Stimulated activated CD8-positive, alpha-beta memory T cell treated with anti-CD3 and anti-CD28 coated beads, Interleukin-4, amount 100 ng/mL, for 1 hour (primary cell): ENCODE measurements at places on chromosomes 7 and 10.

GRCh38 chr10:131166486-131166885, 145.0 kb downstream of the TCERG1L start:
- no peak for DNase-seq

DNA sequence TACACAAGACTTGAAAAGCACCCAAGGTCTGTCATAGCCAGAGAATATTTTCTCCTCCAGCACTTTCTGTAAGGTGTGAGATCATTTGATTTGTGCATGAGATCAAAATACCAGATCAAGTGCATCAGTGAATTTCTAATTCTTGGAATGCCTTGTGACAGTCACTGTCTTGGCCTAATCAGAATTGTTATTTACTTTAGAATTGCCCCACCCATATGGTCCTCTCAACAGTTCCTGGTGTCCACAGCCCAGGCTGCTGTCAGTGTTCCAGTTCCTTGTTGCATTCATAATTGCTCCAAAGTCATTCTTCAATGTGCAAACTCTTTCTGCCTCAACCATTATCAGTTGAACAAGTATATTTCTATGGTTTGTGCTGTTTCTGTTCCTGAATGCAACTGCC, 770.2 kb downstream of the NRG3 start:
- DNase-seq = no peak

DNA sequence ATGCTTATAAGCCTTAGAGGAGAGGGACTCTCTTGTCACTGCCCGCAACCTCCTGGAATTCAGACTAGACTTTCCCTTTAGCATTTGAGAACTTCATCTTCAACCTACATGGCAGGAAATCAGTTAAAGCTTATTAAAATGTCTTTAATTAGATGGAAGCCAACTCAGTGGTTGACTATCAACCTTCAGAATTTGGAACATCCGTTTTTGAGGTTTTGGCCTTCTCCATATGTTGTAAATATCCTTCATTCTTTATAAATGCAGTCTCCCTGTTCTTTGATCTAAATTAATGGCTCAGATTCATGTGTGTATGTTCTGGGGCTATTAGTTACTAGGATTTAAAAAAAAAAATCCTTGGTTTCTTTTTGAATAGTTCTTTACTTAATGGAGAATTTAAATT, 85.0 kb downstream of the ANKRD61 start:
- no peak for DNase-seq

- no peak for DNase-seq
Observed at GRCh38 chr7:33762911-33763306, 142.4 kb upstream of the BMPER start.

GRCh38 chr7:22124941-22125340, 179.2 kb upstream of the CDCA7L start:
- DNase-seq = no peak

DNA sequence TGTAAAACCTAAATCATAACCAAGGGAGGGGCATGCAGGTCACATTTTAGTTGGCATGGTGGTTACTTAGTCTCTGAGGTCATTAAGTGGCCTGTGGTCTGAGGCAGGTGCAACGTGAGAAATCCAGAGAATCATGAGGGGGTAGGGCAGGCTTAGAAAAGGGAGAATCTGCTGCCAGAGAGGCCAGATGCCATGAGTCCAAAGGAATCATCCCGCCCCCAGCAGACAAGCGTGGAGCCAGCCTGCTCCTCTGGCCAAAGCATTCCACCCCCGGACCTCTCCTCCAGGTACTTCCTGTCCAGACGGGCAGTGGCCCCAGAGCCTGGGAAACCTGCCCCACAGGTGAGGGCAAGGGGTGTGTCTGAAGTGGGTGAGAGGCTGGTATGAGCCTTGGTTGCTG, 196.4 kb upstream of the ZNF32 start:
- DNase-seq = no peak

GRCh38 chr7:117231047-117231359, 91.9 kb downstream of the WNT2 start:
- DNase-seq = no peak

GRCh38 chr10:69414036-69415018, 2.4 kb downstream of the TACR2 start:
- no peak for DNase-seq

GRCh38 chr7:2182461-2182860, 50.3 kb downstream of the MAD1L1 start:
- no peak for DNase-seq

DNA sequence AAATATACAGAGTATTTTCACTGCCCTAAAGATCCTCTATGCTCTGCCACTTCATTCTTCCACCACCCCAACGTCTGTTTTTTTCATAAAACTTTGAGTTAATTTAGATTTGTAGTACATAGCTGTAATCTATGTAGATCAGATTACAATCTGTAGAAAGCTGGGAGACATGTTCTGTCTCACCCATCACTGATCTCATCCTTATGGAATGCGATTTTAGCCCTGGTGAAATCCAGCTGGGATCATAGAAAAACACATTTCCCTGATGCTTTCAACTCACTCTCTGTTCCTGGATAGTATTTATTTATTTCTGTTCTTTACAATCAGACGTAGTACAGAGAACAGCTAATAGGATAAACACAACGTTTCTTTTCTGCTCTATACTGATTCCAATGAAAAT, 521.0 kb downstream of the KIF20B start:
- no peak for DNase-seq

GRCh38 chr10:60908031-60908430, 36.0 kb downstream of the RHOBTB1 start:
- no peak for DNase-seq

- DNase-seq = no peak
Observed at GRCh38 chr10:125392154-125392553, 231.8 kb upstream of the CTBP2 start.

DNA sequence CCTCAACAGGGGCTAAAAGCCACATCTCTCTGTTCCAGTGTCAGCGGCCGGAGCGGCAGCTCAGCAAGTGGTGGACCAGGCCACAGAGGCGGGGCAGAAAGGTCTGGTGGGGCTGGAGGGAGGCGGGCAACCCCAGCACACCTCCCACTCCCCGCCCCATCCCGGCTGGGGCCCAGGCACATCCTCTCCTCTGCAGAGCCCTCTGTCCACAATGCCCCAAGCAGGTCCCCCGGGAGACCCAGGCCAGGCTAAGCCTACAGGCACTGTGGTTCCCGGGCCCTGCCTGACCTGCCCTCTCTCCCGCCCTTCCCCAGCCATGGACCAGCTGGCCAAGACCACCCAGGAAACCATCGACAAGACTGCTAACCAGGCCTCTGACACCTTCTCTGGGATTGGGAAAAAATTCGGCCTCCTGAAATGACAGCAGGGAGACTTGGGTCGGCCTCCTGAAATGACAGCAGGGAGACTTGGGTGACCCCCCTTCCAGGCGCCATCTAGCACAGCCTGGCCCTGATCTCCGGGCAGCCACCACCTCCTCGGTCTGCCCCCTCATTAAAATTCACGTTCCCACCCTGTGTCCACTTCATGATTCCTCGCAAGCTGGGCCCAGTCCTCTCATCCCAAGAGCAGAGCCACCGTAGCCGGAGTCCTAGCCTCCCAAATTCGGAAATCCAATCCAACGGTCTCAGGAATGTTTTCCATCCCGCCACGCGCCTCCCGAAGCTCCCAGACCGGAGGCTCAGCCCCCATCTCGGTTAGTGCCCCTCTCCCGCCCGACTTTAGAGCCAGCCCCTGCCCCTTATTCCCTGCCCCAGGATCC, 2.1 kb downstream of the ADIRF start:
- no peak for DNase-seq

DNA sequence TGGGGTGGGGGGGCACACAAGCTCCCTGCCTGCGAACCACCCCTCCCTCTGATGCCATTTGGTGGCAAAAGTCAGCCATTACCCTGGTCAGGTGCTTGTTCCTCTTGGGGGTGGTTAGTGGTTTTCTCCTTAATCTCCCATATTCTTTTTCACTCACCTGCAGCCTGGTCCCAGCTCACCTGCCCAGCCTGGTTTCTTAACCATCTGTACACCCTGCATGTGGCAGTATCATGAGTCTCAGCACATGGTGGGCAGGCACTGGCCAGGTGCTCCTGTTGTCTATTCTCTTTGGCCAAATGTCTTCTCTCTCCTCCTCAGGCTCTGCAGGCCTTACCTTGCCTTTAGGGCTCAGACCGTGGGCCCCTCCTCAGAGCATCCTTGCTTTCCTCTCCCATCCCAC, 30.5 kb downstream of the OGDH start:
- DNase-seq = no peak

DNA sequence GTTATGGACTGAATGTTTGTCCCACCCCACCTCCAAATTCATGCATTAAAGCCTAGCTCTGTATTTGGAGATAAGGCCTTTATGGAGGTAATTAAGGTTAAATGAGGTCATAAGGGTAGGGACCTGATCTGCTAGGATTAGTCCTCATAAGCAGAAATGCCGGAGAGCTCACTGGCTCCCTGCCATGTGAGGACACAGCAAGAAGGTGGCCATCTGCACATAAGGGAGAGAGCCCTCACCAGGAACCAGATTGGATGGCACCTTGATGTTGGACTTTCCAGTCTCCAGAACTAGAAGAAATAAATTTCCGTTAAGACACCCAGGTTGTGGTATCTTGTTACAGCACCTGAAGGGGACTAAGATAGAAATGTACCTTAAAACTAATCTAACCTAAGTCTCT, 816.1 kb upstream of the C7orf33 start:
- no peak for DNase-seq

DNA sequence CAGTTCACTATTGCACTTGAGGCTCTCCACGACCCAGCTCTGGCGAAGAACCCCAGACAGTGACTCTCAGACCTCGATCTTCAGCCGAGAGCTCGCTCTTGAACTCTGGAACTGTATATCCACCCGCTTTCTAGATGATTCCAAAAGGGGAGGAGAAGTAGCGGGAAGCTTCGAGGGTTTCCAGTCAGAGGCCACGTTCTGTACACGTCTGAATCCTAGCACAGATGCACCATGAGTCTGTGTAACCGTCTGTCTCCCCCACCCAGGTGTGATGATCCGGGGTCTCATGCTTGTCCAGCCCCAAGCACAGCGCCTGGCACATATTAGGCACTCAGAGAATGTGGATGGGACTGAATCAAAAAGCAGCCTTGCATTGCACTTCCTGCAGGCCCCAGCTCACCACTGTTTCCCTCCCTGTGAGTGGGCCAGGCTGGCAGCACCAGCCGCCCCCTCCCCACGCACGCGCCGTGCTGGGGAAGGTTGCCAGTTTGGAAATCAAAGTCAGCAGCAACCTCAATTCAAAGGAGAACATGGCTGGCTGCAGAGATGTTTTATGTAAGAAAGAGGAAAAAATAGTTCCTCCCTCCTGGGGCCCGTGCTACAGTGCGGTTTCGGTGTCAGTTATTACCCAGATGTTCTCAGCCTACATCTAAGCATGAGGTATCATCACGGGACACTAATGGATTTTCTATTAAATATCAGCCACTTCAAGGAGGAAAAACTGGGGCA, 5.7 kb downstream of the GRID2IP start:
- no peak for DNase-seq

DNA sequence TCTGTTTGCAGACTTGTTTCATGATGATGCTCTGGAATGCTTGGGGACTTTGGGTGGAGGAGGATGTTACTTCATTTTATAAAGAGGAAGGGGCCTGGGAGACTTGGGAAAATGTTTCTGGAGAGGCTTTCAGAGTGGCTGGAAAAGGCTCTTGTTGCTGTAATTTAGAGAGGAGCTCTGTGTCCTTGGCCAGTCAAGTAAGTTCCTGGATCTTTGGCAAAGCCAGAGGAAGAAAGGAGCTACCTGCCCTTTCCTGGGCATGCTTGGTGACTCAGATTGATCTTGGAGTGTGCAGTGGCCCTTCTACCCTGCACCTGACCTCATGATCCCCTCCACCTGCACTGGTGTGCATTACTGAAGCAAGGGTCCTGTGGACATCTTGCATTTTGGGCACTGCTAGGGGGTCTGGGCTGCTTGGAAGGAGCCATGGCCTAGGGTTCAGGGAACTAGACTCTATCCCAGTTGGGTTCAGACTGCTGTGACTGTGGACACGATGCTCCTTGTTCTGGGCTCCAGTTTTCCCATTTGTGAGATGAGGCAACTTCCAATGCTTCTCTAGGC, 56.1 kb downstream of the ADCYAP1R1 start:
- DNase-seq = no peak

- no peak for DNase-seq
Observed at GRCh38 chr7:84675633-84676034, 481.0 kb upstream of the SEMA3A start.

- no peak for DNase-seq
Observed at GRCh38 chr10:10213237-10213636, 804.4 kb upstream of the CELF2 start.

GRCh38 chr10:43112608-43112961, 25.7 kb upstream of the CSGALNACT2 start:
- no peak for DNase-seq

DNA sequence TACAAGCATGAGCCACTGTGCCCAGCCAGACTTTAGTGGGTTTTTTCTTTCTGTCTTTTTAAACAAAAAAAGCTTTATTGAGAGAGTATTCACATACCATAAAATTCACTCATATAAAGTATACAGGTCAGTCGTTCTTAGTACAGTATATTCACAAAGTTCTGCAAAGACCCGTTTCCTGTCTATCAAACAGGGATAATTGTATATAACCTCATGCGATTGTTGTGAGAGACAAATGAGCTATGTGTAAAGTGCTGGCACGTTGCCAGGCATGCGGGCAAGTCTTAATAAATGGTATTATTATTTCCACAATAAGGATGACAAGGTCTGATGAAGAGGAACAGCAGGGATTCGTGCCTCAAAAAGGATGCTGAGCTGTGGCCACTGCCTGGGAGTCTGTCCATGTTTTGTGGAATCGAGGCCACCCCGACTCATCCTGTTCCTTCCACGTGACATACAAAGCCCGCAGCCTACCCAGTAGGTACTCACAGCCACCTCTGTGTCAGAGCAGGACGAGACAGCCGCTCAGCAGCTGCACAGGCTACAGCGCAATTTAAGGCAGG, 51.6 kb downstream of the SMKR1 start:
- DNase-seq = peak; percentile 9

GRCh38 chr10:75096749-75097148, 14.7 kb upstream of the SAMD8 start:
- DNase-seq = no peak

GRCh38 chr10:43863859-43864591, 215.3 kb upstream of the ZNF32 start:
- DNase-seq = no peak

DNA sequence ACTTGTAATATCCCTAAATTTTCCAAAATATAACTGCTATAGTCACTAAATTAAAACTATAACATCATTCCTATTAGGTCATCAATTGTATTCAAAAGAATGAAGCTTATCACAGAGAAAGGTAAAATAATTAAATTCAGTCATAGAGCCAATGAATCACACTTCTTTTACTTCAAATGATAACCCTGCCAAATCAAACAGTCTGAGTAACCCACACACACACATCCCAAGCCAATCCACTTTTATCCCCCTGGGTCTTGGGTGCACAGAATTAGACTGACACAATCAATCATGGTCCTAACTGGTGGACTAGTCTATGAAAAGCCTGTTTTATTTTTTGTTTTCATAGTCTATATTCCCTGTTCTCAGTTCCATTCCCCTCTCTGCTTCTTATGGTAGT, 25.6 kb downstream of the CTNNA3 start:
- DNase-seq = no peak

- DNase-seq = no peak
Observed at GRCh38 chr7:88111140-88111743, 108.6 kb downstream of the SRI start.
